ENCODE measurements at places on chromosomes 2 and 18.

DNA sequence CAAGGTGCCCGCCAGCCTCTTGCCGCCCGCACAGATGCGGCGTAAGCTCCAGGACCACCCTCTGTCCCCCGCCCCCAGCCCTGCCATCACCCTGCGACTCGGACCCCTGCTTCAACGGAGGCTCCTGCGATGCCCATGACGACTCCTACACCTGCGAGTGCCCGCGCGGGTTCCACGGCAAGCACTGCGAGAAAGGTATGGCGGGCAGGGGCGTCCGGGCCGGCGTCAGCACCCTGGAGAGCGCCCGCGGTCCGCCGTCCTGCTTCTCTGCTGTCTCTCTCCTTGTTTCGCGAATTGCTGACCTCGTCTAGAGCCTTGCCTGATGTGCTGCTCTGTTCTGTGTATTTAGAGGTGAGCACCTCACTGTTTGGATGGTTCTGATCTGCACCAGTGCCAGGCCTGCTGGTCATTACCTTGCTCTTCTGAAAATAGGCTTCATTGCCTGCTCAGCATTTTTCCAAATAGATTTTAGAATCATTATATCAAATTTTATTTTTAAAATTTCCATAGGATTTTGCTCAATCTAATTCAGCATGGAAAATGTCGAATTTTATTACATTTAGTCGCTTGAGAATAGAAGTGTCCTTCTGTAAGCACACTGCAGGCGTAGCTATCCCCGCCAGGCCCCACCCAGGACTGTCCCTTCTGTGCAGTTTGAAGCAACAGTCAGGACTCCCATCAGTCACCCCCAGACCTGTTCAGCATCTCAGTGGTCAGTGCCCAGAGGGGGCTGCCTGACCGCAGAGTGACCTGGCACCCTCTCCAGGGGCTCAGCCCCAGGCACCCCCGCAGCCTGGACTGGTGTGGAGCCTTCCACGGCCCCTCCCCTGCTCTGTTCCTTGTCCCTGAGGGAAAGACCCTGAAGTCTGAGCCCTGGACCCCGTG lies 51.6 kb downstream of the SNED1 start:
- no peak for DNase-seq

DNA sequence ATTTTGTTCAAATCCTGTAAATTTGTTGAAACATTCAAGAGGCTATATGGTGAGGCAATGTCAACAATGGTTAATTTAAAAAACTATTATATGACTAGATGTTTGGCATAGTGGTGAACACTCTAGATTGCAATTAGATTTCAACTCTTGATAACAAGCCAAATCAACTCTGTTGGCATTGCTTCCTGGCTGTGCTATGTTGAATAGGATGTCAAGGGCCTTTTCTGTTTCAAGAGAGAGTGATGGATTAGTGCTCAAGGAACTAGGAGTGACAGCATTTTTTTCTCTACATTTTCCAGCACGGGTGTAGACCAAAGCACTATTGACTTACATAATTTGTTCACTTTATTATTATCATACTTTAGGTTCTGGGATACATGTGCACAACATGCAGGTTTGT lies 172.4 kb upstream of the KCNH7 start:
- DNase-seq = no peak

- DNase-seq = peak; percentile 53
Measured at GRCh38 chr2:218398437-218399390, 954 bp upstream of the CTDSP1 start.

DNA sequence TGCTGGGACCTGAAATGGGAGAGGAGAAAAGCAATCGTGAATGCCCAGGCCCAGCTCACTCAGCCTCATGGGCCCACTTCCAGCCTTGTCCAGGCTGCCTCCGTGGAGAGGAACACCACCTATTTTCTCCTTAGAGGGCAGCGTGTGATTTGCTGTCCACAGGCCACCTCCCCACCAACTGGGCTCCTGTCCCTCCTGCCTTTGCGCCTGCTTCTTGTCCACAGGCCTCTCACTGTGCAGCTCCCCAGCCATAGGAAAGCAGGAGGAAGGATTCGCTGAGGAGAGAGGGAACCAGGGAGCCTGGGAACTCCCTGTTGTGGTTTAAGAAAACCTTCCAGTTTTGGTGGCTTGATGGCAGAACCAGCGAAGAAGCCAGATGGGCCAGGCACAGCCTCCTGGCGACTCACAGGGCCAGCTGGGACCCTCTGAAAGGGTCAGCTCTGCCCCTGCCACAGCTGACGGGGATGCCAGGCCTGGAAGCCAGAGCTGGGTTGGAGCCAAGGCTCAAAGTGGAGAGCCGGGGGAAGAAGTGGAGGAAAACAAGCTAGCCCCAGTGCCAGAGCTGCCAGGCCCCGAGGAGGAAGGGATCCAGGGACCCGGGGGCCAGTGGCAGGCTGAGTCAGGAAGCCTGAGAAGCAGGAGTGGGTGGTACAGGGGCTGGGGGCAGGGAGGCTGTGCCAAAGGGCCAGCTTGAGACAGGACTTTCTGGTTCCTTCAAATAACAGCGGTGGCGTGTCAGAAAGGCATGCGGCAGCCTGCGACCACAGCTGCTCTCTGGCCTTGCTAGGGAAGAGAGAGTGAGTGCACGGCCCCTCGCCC lies 9.9 kb downstream of the TMBIM1 start:
- no peak for DNase-seq

DNA sequence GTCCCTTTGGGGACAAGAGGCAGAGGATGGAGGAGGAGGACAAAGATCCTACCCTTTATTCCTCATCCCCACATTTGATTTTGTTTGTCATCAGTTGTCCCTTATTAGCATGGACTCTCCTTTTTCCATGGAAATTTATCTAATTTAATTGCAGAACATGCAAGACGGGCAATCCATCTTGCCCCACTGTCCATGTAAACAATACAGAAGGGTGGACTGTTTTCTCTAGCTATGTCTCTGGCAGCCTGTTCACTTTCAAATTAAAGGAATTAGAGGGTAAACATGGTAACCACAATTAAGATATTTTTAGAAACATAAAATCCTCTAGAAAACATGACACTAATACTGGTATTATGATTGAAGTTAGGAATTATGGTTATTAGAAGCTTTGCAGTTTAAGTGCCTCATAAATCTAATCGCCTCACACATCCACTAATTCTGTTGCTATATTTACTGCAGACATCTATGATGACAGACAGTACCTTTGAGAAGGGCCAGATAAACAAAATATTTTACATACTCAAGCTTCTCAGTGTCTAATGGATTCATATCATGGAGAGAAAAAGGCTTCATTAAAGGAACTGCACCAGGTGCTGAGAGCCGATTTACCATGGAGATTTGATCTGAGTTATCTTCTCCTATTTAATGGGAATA lies 215.5 kb downstream of the LNPK start:
- DNase-seq = no peak

GRCh38 chr2:207251573-207252192 lies 85.9 kb upstream of the KLF7 start:
- DNase-seq = no peak

GRCh38 chr2:160076241-160076640 lies 13.8 kb upstream of the PLA2R1 start:
- no peak for DNase-seq

DNA sequence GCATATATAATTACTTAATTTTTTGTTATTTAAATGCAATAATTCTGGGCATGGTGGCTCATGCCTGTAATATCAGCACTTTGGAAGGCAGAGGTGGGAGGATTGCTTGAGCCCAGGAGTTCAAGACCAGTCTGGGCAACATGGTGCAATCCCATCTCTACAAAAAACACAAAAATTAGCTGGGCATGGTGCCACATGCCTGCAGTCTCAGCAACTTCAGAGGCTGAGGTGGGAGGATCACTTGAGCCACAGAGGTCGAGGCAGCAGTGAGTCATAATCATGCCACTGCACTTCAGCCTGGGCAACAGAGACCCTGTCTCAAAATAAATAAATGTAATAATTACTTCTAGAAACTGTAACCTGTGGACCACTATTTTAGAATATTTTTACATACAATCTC lies 21.5 kb upstream of the TMEM87B start:
- DNase-seq = no peak

- no peak for DNase-seq
Measured at GRCh38 chr2:10419553-10420257, 28.4 kb downstream of the ODC1 start.

All from stimulated activated CD4-positive, alpha-beta T cell treated with anti-CD3 and anti-CD28 coated beads, Interleukin-4, amount 100 ng/mL, for 24 hours (primary cell).